NCI-H2029 (cell line): ENCODE measurements at places on chromosomes 12 and 14.
A peak's percentile ranks its signal among the peaks of the same experiment; 100 is the strongest.

- DNase-seq: no peak
These were observed 34.7 kb downstream of the PTGER2 start for GRCh38 chr14:52348776-52349175.

GRCh38 chr12:81800298-81801148 is 41.4 kb upstream of the PPFIA2 start:
- no peak for DNase-seq

DNA sequence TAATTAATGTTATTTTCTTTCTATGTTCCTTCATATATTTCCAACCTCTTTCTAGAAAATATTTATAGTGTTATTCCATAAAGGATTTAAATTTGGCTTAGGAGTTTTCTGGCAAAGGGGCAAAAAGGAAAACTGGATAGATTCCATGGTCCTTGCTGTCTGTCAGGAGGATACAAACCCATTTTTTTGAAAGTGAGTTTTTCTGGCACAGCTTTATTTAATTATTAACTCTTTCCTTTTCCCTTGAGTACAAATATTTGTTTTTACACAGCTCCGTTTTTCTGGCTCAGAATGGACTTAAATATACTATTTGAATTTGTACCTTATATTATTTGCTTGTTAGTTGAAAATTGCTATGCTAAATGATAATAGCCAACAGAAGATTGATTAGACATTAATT is 56.3 kb downstream of the MNAT1 start:
- DNase-seq: no peak

- DNase-seq: no peak
These were observed 234.4 kb downstream of the CACNA1C start for GRCh38 chr12:2287151-2287550.

DNA sequence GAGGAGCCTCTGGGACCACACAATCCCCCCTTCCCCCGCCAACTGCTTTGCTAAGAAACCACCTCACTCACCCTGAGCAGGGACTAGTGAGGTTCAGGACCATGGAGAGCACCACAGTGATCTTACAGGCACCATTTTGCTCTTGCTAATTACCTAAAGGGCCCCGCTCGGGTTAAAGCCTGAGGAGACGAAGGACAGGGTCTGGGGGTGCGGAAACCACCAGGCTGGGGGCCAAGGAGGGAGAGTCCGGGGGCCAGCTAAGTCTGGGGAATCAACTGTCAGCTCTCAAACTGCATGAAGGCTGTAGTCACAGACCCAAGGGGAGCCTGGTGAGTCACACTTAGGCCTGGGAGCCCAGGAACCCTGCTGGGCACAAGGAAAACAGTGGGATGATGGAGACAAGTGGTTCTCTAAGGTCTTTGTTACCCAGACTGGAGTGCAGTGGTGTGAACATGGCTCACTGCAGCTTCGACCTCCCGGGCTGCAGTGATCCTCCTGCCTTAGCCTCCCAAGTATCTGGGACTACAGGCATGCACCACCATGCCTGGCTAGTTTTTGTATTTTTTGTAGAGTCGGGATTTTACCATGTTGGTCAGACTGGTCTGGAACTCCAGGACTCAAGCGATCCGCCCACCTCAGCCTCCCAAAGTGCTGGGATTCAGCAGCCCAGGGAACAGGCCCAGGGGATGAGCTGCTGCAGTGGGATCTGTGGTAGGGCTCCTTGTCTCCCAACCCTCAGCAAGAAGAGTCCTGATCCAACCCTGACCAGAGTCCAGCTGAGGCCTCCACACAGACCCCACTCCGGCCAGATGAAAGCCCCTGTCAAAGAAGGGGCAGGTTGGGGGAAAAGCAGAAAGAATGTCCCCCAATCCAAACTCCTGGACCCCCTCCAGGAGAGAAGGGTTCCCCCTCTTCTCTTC is 98.8 kb downstream of the CALM1 start:
- no peak for DNase-seq

DNA sequence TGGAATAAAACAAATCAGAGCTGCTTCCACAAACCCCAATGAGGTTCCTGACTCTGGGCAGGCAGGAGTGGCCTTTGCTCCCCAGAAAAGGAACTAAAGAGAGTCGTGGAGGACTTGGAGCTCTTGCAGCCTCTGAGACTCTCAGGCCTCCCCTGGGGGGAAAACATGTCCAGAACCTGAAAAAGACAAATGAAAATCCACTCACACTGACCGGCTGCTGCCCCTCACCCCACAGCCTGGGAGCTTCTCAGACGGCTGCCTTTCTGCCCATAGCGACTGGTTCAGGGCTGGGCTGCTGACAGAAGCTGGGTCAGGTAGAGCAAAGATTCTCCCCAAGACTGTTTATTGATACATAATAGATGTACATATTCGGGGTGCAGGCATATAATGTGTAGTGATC is 356.0 kb downstream of the ADGRD1 start:
- DNase-seq: no peak

DNA sequence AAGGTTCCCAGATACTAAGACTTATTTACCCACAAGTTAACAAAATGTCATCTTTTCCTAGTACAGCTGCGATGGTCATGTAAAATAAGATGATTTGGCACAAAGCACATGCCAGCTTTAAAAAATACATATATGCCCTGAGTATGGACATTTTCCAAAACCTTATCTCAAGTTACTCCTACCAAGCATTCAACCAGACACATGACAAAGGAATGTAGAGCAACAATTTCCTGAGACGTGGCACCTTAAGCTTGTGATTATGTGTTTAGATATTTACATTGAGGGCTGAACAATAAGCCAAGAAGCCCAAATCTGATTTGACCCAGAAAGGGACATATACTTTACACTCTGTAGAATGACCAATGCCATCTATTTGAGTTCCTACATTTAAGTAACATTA is 24.5 kb upstream of the OVCH1 start:
- no peak for DNase-seq

DNA sequence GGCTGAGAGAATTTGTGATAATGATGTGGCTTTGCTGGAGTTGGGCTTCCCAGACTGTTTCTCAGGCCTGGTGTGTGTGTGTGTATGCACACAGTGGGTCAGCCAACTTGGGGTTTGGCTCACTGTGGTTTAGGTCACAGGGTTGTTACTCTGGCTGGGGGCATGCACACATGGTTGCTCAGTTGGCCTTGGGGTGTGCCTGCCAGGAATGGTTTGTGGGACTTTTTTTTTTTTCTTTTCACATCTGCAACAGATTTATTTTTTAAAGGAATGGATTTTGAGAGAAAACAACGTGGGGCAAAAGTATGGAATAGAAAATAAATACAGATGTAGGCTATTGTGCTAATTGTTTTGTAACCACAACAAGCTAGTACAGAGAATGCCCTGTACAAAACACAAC is 25.0 kb upstream of the GTF2A1 start:
- DNase-seq: no peak

DNA sequence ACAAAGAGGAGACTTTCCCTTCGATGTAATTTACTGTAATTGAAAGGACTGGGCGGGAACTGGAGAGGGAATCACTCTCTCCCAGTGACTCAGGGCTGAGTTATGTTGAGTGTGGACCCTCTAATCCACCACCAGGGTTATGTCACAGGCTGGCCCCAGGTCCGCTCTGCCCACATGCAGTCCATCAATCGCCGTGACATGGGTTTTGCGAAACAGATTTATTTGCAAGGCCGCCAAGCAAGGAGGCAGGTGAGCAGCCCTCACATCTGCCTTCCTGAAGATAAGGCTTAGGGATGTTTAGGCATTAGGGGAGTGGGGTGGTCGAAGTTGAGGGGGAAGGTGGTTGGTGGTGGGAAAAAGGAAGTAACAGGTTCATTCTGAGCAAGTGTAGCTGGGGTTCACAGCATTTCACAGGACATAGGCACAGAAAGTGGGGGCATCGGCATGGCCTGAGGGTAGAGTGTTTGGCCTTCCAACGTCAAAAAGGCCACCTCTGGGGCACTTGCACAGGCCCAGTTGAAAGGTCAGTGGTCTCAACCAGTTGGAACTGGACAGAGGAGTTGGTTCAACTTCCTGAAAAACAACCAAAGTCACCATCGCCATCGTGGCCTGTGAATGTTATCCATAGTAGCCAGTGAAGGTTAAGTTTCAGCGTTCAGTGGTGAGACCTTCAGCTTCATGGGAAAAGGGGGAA is 66.9 kb downstream of the DNAH10 start:
- no peak for DNase-seq

DNA sequence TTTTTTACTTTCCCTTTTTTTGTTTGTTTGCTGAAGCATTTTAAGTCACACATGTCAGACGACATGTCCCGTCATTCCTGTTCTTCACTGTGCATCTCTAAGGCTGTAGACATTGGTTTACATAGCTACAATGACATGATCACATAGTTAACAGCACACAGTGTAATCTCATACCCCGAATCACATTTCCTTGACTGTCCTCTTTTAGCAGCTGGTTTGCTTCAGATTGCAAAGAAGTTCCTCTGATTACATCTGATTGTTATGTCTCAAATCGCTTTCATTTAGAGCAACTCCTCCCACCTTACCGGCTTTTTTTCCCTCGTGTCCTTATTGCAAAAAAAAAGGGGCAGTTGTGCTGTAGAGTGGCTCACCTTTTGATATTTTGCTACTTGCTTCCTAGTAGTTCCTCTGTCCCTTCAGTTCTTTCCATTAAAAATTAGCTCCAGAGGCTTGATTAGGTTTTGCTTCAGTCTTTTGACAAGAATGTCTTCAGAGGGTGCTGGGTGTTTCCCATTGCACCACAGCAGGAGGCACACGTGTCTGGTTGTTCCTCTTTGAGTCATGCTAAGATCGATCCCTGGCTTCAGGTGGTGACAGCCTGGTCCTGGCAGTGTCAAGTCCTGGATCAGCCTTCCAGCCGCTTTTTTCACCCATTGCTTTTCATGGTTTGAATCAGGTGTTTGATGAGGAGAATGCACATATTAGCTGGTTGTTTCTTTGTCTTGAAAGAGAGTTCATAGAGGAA is 35.0 kb downstream of the ZNF664 start:
- DNase-seq: peak; percentile 57

GRCh38 chr12:124883263-124884130 is 19.8 kb upstream of the SCARB1 start:
- no peak for DNase-seq

DNA sequence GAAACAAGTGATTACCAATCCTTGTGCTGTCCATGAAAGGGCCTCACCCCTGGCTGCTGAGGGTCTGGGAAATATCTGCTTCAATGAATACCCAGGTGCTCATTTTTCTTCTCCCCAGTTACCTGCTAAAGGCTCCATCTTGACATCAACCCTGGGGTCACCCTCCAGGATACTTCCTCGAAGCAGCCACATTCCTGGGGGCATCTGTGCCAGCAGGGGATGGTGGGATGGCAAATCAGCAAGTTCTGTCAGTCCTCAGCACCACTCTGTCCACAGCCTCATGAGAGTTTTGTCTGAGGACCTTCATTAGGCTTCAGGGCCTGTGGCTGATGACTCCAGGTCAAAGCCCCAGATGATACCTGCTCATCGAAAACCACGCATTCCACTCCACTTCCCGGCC is 124.8 kb downstream of the ZFP36L1 start:
- DNase-seq: no peak

DNA sequence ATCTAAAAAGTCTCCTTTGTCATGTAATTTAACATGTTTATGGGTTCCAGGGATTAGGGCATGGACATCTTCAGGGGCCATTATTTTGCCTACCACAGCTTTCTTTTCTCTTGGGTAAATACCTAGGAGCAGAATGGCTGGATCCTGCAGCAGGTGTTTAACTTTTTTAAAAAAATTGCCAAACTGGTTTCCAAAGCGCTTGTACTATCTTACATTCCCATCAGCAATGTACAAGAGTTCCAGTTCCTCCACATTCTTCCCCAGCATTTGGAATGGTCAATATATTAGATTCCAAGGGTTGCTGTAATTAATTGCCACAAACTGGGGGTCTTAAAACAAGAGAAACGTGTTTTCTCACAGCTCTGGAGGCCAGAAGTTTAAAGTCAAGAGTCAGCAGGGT is 27.7 kb upstream of the MYL2 start:
- no peak for DNase-seq

DNA sequence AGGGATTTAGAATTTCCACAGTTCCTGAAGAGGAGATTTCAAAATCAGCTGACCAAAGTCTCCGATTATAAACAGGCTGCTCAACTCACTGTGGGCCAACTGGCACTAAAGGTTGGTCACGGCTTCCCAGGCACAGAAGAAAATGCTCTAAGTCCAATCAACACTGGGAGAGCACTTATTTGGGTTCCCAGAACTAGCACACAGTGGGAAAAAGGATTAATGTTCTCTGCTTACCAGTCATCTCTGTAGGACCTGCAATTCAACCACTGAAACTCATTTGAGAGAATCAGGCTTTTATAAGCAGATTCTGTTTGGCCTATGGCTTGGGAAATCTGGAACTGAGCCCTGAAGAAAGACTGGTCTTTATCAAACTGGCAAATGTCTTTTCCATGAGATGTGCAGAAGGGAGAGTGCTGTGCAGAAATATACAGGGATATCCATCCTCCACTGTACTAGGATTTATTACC is 49.4 kb downstream of the ABCC9 start:
- DNase-seq: no peak

DNA sequence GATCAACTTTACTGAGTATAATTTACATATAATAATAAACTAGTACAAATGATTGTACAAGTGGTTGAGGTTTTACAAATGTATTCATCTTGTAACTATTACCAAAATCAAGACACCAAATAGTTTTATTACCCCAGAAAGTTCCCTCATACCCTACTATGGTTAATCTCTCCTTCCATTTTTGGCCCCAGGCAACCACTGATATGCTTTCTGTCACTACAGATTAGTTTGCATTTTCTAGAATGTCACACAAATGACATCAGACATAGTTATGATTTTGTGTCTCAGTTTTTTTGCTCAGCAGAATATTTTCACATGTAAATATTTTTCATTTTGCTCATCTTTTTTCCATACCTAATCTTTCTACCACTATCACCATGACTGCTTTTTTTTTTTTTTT is 49.1 kb downstream of the TMX1 start:
- DNase-seq: no peak

DNA sequence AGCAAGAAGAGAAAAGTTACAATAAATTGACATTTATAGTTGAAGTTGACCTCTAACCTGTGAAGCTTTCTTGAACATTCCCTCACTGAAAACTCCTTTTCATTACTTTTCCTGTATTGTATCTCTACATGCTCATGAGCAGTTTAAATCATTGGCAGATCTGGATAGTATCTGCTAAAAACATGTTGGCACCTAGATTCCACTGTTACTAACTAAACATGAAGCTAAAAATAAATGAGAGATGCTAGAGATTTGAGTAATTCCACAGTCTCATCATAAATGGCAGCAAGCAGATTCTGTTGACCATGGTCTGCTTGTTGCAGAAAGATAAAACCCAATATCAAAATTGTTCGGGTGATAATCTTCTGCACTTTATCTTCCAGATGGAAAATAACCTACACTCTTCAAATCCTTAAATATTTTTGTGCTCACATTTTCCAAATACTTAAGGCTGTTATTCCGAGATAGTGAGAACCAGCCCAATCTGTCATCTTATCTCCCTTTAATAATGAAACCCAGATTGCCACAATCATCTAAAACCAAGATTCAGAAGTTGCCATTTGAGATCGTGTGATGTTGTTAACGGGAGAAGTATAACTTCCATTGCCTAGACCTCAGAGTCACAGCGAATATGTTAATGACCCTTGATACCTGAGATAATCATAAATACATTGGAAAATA is 171.0 kb upstream of the DAAM1 start:
- DNase-seq: no peak

DNA sequence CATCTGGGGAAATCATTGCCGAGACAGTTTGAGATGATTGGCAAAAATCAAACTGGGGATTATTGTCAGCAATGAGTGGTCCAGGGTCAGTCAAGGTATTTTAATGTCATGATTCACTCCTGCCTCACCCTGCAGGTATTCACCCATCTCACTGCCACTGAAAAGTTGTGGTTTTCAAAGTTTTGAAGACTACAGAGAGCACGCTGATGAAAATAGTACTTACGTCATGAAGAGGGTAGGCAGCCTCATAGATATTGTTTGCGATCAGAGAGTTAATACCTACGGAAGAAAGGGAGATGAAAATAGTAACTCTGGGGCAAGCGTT is 138.0 kb downstream of the ANO2 start:
- no peak for DNase-seq
